A172 (cell line): ENCODE measurements at places on chromosomes 6 and 20. TPM values are rescaled to one million over a fixed set of nuclear protein-coding genes. Genes with fewer than 3 reads are reported as not detected.

DNA sequence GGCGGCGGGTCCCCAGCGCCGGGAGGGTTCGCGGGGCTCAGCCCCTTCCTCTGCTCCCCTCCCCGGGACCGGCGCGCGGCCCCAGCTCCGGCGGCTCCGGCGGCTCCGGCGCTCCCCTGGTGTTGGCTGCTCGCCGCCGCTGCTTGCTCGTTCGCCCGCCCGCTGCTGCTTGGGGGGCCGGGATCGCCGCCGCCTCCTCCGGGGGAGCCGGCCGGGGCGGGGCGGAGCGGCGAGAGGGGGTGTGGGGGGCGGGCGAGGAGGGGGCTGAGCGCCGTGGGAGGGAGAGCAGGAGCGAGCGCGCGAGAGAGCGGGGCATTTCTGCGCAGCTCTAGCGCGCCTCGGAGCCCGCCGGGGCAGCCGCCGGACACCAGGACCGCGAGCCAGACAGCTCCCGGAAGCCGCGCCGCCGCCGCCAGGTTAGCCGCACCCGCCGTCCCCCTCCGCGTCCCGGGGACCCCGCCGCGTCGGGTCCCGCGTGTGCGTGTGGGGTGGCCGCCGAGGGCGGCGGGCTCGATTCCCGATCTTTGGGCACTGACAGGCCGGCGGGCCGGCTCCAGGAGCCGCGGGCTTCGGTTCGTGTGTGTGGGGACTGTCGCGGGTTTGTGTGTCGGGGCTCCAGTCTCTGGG, 62.0 kb upstream of the EPB41L1 start:
- DNase-seq = no peak

- no peak for DNase-seq
Observed at GRCh38 chr6:118876814-118877213, 17.1 kb upstream of the ASF1A start.

DNA sequence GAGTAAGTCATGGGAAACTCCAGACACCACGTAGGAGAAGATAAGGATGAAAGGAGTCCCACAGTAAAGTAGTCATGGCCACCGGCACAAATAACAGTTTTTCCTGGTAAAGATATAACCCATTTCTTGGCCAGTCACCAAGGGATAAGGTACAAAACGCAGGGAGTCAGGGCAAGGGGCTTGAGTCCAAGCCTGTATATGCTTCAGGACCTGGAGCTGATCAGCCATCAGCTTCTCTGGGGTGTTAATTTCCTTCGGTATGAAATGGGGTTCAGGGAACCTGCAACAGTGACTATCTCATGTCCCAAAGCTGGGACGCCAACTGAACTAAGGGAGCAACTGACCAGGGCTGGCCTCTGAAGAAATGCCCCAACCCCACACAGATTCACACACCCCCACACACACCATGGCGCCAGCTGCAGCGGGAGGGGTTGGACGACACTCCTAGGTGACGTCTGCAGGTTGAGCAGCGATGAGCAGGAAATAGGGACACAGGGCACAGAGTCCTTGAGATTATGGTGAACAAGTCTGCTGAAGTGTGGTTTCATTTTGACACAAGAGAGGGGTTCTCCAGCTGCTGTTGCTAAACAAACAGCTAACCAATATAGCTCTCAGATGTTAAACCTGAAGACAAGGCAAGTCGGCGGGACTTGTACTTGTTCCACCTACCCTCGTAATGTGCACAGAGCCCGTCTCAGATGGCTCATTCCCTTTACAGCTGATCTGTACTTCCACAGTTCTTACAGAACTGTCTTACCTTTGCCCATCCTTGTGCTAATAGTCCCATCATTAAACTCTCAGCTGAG, 7.4 kb upstream of the ADTRP start:
- DNase-seq = no peak

- no peak for DNase-seq
Observed at GRCh38 chr20:34530342-34530741, 14.1 kb downstream of the DYNLRB1 start.

- peak; percentile 12 for DNase-seq
Observed at GRCh38 chr6:106334646-106335448, 9.3 kb upstream of the ATG5 start.

DNA sequence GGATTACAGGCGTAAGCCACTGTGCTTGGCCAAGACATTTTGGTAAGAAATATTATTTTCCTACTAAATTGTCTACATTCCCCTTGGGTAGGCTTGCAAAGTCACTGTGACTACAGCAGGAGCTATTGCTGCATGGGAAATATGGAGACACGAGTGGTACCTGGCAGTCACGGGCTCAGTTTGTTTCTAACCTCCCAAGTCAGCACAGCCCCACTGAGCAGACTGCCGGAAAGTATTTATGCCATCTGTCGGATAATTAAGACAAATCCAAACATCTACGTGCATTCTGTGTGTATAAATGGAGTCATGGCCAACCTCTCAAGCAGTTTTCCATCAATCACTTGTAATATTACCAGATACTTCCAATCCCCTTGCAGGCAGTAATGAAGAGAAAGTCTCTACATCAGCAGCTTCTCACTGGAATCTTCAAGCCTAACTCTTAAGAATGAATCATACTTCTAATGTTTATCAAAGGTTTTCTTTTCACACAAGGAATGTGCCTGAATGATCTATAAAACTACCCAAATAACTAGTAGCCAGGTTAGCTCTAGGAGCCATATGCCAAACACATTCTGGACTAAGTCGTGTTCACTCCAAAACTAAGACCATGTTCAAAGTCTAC, 20.1 kb downstream of the PSMB1 start:
- no peak for DNase-seq

The GFOD1 gene
- total RNA-seq = 2.5 and 3.3 TPM in 2 replicates
